T47D (cell line): ENCODE measurements at places on chromosomes 7 and 10.
A peak's percentile ranks its signal among the peaks of the same experiment; 100 is the strongest.

- DNase-seq, result no peak
These were observed 32.0 kb downstream of the GBX1 start for GRCh38 chr7:151135525-151135845.

DNA sequence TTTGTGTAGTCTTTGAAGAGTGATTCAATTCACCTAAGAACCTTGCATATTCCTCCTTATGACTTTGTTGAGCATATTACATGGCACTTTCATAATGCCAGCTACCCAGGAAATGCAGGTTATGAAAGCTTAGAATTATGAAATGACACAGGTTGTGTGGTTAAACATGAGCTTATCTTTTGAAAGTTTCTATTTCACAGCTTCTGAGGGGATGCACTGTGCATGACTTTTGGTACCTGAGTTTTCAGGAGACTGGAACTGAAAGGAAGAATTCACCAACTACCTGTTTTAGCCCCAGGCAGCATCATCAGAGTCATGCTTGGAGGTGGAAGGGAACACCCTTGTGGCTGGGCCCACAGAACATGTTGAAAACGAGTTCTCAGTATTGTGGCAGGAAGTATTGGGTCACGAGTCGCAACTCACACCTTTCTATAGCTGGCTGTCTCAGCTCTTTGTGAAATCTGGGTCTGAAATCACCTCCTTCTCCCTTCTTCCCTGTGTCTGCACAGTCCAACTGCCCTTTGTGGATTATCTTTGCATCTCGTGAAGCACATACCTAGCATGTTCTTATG is 228.2 kb downstream of the PTEN start:
- DNase-seq, result no peak

- no peak for DNase-seq
These were observed 24.6 kb downstream of the C7orf33 start for GRCh38 chr7:148615085-148615730.

DNA sequence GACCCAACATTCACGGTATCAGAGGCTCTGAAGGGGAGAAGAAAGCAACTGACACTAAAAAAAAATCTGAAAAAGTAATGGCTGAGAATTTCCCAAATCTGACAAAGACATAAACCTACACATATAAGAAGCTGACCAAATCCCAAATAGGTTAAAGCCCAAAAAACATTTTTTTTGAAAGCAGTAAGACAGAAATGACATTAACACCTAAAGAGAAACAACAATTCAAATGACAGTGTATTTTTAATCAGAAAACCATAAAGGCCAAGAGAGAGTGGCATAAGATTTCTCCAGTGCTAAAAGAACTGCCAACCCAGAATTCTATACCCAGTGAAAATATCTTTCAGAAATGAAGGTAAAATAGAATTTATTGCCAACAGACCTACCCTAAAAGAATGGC is 35.5 kb downstream of the RUFY2 start:
- DNase-seq, result no peak

- DNase-seq, result peak; percentile 29
These were observed 737 bp downstream of the CNNM2 start for GRCh38 chr10:102918817-102919245.

DNA sequence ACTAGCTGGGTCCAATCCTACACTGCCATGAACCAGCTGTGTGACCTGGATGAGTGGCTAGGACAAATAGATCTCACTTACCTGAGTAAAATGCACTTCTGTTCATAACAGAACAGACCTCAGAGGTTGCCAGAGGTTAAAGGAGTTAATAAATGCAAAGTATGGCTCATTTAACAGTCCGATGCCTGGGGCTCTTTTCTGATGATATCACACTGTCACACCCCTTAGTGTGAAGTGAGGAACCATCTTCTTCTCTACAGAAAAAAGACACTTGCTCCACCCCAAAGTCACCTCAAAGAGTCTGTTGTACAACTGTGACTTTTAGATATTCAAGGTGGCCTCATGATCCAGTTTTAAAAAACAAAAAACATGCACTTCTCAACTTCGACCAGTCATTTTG is 21.5 kb upstream of the TARP start:
- DNase-seq, result no peak

DNA sequence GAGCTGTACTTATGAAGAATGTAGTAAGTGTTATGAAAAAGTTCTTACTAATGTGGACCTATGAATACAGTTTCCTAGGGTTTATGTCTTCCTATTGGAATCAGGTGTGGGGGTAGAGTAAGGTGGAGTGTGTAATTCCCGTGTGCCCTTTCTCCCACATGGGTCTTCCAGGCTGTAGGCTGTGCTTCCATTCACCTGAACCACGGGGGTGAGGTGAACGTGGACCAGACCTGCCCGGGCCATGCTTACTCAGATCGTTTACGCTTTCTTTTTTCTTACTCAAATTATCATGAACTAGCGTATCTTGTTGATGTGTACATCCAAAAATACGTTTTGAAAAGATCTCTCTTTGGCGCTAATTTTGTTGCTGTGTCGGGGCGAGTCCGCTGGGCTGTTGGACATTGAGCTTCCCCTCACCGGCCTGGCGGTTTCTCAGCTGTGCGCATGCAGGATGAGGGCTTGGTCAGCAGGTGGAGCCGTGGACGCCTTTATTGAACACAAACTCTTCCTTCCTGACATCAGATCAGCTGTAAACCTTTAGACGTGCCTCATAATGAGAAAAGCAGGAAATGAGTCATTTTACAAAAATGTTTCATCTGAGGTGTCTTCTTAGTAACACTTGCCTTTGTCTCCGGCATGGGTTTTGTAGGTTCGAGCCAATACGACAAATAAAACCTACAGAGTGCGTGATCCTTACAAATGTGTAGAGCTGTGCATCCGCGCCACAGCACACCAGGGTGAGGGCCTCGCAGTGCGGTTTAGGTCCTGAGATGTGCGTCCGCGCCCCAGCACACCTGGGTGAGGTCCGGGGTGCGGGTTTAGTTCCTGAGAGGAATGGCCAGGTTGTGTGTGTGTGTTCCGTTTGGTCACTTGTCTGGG is 53.8 kb downstream of the WDR37 start:
- DNase-seq, result peak; percentile 80

- no peak for DNase-seq
These were observed 318.5 kb downstream of the SH2D4B start for GRCh38 chr10:80856186-80856585.

GRCh38 chr7:71996141-71996540 is 416.0 kb downstream of the CALN1 start:
- no peak for DNase-seq

DNA sequence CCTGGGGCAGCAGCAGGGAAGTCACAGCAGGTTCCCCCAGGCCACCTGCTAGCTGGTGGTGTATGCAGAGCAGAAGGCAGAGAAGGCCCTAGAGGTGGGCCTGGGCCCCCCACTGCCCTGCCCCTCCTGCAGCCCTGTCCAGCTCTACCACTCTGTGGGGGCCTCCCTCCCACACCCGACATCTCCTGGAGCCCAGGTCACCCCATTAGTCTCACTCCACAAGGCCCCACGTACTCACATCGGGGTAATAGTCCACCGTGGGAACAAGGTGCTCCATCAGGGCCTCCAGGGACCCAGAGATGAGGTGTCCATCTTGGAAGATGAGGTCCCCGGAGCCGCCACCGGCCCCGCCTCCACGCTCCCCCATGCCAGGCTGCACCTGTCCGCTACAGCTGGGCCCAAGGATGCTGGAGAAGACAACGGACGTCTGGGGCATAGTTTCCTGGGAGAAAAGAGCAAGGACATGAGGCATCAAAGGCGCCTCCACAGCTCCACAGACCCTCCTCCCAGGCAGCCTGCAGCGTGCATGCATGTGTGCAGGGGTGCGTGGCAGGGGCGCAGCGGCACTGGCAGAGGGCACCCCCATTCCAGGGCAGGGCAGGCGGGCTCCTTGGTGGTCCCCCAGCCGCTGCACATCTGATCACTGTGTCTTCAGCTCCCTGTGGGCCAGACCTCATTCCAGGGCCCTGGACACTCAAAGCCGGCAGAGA is 61.0 kb downstream of the RASGEF1A start:
- no peak for DNase-seq

DNA sequence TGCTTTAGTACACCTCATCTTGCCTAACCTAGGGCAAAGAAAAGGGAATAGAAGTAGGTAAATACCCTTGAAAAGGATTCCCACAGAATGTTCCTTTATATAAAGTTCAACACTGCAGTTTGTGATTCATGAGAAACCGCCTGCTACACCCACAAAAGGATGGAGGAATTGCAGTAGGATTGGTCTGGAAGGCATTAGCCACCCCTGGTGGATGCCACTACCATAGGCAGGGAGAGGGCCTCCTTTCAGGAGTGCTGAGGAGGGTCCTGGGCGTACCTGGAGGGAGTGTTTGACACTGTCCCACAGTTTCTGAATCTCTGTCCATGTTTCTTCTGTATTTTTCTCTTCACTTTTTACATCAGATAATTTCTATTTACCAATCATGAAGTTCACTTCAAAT is 221.8 kb upstream of the TMEM72 start:
- DNase-seq, result peak; percentile 12

DNA sequence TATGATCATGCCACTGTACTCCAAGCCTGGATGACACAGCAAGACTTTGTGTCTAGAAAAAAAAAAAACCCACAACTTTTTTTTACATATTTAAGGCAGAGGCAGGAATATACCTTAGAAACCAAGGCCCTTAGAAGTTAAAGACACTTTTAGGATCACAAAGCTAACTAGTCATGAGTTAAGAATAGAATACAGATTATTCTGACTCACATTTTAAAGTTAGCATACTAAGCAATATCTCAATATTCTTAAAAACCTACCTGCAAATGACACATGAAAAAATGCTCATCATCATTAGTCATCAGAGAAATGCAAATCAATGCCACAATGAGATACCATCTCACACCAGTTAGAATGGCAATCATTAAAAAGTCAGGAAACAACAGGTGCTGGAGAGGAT is 177.7 kb downstream of the CHCHD3 start:
- no peak for DNase-seq

DNA sequence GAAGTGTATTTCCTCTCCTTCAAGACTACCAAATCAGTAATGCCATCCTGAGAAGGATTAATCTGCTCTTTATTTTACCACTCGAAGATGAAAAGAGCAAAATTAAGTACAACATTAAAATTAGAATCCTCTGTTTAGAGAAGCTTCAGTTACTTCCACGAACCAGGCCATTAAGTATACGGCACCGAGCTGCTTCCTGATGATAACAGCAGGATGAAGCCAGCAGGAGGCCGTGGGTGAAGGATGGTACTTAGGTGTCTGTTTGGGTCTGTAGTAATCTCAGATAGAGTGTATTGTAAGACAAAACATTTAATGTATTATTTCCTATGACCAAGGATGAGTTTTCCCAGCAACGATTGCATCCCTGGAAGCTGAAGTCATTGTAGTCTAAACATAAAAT is 362.8 kb downstream of the SFMBT2 start:
- DNase-seq, result no peak

- DNase-seq, result no peak
These were observed 140.3 kb downstream of the MAPK8 start for GRCh38 chr10:48446785-48447184.

DNA sequence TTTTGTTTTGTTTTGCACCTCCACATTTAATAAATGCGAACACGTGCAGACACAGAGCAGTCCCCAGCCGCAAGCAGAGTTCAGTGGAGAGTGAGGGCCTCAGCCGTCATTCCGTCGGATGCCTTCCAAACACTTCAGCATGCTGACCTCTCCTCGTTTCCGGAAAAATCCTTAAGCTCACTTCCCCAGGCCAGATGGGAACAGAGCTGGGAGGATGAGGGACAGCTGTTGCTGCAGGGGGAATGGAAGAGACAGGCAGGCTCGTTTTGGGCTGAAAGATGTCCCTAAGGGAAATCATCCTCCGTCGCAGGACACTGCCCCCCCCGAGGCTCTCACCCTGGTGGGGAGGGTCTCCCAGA is 17.2 kb upstream of the FGFR2 start:
- DNase-seq, result no peak

DNA sequence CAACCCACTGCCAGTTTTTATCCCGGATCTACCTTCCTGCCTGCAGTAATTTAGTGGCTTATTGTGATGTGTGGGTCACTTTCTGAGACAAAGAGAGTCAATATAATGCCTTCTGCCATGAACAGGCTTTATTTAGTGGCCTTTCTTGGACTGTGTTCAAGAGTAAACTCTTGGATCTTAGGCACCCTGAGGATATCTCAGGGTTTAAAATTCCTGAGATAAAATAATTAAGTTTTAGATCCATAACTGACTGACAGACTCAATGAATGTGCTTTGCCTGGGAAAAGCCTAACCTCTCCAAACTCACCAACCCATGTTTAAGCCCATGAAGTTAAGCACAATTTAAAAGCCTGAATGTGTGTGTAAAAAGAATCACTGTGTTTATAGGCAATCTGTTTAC is 564.3 kb downstream of the LRMDA start:
- DNase-seq, result no peak

DNA sequence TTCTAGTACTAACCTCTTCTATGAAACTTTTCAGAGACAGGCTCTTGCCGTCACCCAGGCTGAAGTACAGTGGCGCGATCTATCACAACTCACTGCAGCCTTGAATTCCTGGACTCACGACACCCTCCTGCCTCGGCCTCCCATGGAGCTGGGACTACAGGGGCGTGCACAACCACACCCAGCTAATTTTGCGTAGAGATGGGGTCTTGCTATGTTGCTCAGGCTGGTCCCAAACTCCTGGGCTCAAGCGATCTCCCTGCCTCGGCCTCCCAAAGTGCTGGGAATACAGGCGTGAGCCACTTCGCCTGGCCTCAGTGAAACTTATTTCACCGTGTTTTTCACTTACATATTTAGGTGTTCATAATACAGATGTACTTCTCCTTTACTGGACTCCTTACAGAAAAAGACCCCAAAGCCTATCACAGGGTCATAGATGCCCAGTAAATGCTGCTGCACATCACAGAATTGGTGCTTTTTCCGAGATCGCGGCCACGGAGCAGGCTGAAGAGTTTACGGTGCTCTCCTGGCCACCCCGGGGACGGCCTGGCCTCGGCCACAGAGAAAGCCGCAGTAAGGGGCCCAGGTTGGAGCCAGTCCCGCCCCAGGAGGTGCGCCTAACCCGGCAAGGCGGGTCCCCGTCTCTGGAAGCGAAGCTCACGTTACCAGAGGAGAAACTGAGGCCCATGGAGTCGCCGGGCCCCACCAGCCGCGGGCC is 595 bp downstream of the TBL2 start:
- no peak for DNase-seq

DNA sequence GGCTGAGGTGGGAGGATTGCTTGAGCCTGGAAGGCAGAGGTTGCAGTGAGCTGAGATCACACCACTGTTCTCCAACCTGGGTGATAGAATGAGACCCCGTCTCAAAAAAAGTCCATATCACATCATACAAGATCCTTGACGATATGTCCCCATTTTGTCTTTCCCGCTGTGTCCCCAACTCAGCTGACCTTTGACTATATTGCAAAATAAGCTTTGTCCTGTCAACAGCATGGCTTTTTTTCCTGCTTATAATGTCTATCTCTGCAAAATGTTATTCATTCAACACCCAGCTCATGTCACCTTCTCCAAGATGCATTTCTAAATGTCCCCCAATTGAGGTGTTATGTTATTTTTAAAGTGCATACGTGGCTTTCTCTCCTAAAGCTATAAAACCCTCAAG is 136.0 kb upstream of the KAT6B start:
- no peak for DNase-seq

GRCh38 chr10:97896756-97897358 is 47.2 kb downstream of the GOLGA7B start:
- no peak for DNase-seq
